HT-29 (cell line): ENCODE measurements at places on chromosomes 16 and 17. TPM values are rescaled to one million over a fixed set of nuclear protein-coding genes. Genes with fewer than 3 reads are reported as not detected.

The MPV17L gene
- total RNA-seq = not detected in 2 replicates

The CPNE7 gene
- total RNA-seq = 16.5 and 23.8 TPM in 2 replicates

The FAM171A2 gene
- total RNA-seq = 2.1 and 3.0 TPM in 2 replicates

The MT4 gene
- not detected in 2 replicates for total RNA-seq

The GPATCH8 gene
- 13.1 and 13.9 TPM in 2 replicates for total RNA-seq

The WWOX gene
- 20.4 and 27.3 TPM in 2 replicates for total RNA-seq

The LLGL2 gene
- total RNA-seq = 162 and 184 TPM in 2 replicates

The CCL5 gene
- 0.23 TPM in 1 of 2 replicates, not detected in the other for total RNA-seq

The C16orf92 gene
- not detected in 2 replicates for total RNA-seq

The PRCD gene
- total RNA-seq = not detected in 2 replicates

The GAST gene
- not detected in 2 replicates for total RNA-seq

The HSD11B2 gene
- total RNA-seq = 18.3 and 23.2 TPM in 2 replicates

The CBFA2T3 gene
- total RNA-seq = 0.03 TPM in 1 of 2 replicates, not detected in the other

The SSTR5 gene
- total RNA-seq = 1.6 and 5.1 TPM in 2 replicates

The AARSD1 gene
- total RNA-seq = 35.3 and 54.1 TPM in 2 replicates

The ZNF778 gene
- 4.2 and 10.6 TPM in 2 replicates for total RNA-seq

The COPZ2 gene
- 0.89 and 4.2 TPM in 2 replicates for total RNA-seq

The SLC26A11 gene
- total RNA-seq = 0.94 and 2.8 TPM in 2 replicates

The PPP1R1B gene
- total RNA-seq = 14.8 and 16.0 TPM in 2 replicates

The C17orf78 gene
- not detected in 2 replicates for total RNA-seq

The ANKFN1 gene
- 0.29 TPM in 1 of 2 replicates, not detected in the other for total RNA-seq

The FBXO39 gene
- not detected in 2 replicates for total RNA-seq

The PIPOX gene
- 0.47 and 2.2 TPM in 2 replicates for total RNA-seq

The KCNJ18 gene
- total RNA-seq = not detected in 2 replicates

The ABCC11 gene
- total RNA-seq = not detected in 2 replicates

The DNAAF8 gene
- total RNA-seq = 2.5 and 5.8 TPM in 2 replicates

The KRT35 gene
- not detected in 2 replicates for total RNA-seq

The FBXL19 gene
- 42.6 and 43.3 TPM in 2 replicates for total RNA-seq

The CNTNAP4 gene
- total RNA-seq = not detected in 2 replicates

The MT1A gene
- total RNA-seq = 2.0 and 6.6 TPM in 2 replicates

The WWP2 gene
- total RNA-seq = 38.1 and 40.1 TPM in 2 replicates

The GALR2 gene
- total RNA-seq = 1.1 and 2.1 TPM in 2 replicates

The KRTAP9-8 gene
- total RNA-seq = not detected in 2 replicates

The ACE gene
- total RNA-seq = 3.1 TPM in 1 of 2 replicates, not detected in the other

The USB1 gene
- total RNA-seq = 18.8 and 24.4 TPM in 2 replicates

The MRC2 gene
- total RNA-seq = 2.4 and 2.8 TPM in 2 replicates

The CDH1 gene
- total RNA-seq = 219 and 251 TPM in 2 replicates

The OR1E2 gene
- not detected in 2 replicates for total RNA-seq

The EFCAB13 gene
- total RNA-seq = 0.10 TPM in 1 of 2 replicates, not detected in the other

The MLX gene
- 55.9 and 63.1 TPM in 2 replicates for total RNA-seq

The MAP2K3 gene
- 65.0 and 89.9 TPM in 2 replicates for total RNA-seq

The GAS2L2 gene
- 0.52 and 0.56 TPM in 2 replicates for total RNA-seq

The SLC13A2 gene
- total RNA-seq = not detected in 2 replicates

The TEKT5 gene
- 0.42 TPM in 1 of 2 replicates, not detected in the other for total RNA-seq

The MSLN gene
- total RNA-seq = 3.9 and 8.3 TPM in 2 replicates

The KNOP1 gene
- total RNA-seq = 17.0 and 19.2 TPM in 2 replicates

The TEX19 gene
- 0.10 and 1.1 TPM in 2 replicates for total RNA-seq

The NUDT16L1 gene
- total RNA-seq = 81.9 and 82.4 TPM in 2 replicates

The ETV4 gene
- total RNA-seq = 129 and 149 TPM in 2 replicates

The AOC3 gene
- total RNA-seq = 0.23 TPM in 1 of 2 replicates, not detected in the other

The NLRC5 gene
- total RNA-seq = 4.2 and 8.2 TPM in 2 replicates

The CTDNEP1 gene
- total RNA-seq = 32.8 and 51.4 TPM in 2 replicates

The ZNF48 gene
- total RNA-seq = 19.0 and 20.3 TPM in 2 replicates

The CD300E gene
- not detected in 2 replicates for total RNA-seq

The KRT23 gene
- total RNA-seq = 3.3 and 4.1 TPM in 2 replicates

The TP53TG3 gene
- not detected in 2 replicates for total RNA-seq
